Activated naive CD4-positive, alpha-beta T cell treated with anti-CD3 and anti-CD28 coated beads, Interleukin-2, amount 50 U/mL, for 16 hours (primary cell): ENCODE measurements at places on chromosomes 7 and 10.

DNA sequence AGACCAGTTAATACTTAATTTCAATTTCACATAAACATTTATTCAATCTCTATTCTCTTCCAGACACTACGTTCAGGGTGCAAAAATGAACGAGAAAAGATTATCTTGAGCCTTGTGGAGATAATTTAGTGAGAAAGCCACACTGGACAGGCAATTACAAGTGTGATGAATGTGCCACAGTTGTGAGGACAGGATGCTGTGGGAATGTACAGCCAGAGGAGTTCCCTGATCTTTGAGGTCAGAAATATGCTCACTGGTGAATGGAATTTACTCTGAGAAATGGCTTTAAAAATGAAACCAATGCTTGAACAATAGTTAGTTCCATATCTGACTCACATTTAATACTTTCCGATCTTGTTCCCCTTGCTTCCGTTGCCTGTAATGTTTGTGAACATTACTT is 864.8 kb downstream of the GATA3 start:
- no peak for DNase-seq

DNA sequence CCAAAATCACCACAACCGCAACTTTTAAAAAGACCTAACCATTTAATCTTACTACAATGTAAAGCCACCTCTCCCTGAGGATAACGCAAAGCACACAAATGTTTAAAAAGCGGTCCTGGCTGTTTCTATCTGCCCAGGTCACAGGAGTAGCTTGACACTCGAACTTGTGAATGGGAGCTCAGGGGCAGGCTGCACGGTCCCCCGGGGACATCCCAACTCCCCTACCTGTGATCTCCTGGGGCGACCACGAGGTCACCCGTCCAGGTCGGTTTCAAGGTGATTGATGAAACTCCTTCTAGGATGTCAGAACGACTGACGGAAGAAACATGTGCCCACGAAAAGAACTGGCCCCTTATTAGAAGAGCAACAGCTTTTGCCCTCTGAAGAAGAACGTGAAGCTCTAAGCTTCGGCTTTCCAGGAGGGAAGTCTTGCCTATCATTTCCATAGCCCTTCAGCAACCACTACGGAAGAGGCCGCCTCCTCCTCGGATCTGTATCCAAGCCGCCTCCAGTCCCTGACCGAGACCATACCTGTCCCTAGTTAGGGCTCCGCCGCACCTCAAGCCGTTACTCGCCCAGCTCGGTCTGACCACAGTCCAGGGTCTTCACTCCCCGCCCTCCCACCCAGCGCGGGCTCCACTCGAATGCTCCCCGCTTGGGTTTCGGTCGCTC is 459 bp downstream of the CYCS start:
- peak; percentile 23 for DNase-seq

- no peak for DNase-seq
Observed at GRCh38 chr7:122304996-122305421, 459 bp upstream of the FEZF1 start.

DNA sequence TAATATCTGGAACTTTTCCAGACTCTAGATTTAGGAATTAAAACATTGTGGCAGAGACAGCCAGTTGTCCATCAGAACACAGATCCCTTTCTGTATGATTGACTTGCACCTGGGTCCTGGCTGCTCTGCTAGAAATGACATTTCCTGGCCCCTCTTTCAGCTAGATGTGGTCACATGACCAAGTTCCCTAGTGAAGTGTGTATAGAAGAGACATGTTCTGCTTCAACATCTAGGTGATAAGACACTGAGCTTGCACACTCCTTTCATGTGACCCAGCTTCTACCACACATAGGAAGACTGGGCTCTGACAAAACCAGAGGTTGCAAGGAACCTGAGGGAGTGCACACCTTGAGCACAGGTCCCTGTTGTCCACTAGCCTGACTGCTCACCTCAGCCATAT is 22.8 kb upstream of the DYNC1I1 start:
- no peak for DNase-seq

GRCh38 chr7:158710651-158711102 is 6.1 kb upstream of the NCAPG2 start:
- no peak for DNase-seq

DNA sequence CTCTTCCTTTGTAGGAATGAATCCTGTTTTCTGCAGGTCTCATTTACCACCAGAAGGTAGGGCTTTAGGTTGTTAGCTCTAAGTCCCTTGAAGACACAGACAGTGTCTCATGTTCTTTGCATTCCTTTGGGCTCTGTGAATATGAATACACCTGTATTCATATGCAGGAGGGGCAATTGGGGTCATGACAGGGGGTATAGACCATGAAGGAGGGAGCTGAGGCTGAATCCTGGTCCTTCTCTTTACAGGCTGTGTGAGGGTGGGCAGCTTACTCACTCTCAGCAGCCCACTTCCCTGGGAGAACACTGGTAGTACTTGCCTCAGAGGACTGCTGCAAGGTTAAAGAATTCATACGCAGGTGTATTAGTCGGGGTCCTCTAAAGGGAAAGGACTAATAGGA is 267.2 kb upstream of the MGMT start:
- DNase-seq = no peak

- DNase-seq = no peak
Observed at GRCh38 chr10:93245779-93246178, 172.1 kb downstream of the CYP26A1 start.

DNA sequence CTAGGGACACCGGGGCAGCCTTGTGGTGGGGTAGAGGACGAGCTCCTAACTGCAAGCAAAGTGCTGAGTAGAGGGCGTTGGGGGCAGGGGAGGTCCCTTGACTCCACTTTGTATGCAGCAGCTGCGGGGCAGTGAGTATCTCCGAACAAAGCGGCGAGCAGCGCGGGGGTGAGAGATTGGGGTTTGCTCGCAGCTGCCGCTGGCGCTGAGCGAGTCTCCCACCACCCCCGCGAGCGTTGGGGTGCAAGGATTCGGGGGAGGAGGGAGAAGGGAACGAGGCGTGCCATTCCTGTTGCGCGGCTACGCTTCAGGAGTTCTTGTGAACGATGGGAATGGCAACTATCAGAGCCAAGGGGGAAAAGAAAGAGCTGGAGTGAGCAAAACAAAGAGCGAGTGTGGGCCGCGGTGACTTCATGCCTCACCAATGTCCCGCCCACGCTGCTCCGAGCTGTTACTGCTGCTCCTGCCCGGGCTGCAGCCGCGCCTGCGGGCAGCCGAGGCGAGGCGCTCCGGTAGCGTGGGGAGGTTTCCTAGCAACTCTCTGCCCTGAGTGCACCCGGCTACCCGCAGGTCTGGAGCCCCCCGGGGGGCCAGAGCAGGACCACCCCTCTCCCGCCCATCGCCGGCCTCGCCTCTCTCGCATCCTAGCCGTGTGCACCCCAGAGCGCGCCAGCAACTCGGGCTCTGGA is at the start of gene ITGB8:
Gene ITGB8 (plus strand): TSS at position 662 of the 689 bp plus-strand sequence. CDS start 907 bp downstream, outside the sequence.
- peak; percentile 57 for DNase-seq

GRCh38 chr10:13705526-13706174 is 118.9 kb downstream of the PRPF18 start:
- DNase-seq = no peak
